ENCODE measurements at places on chromosomes 5 and 9.

- no peak for DNase-seq
These were observed 129.2 kb downstream of the MYO10 start for GRCh38 chr5:16806711-16807546.

- DNase-seq: no peak
These were observed 17.2 kb upstream of the GCNT1 start for GRCh38 chr9:76441551-76442322.

GRCh38 chr5:178740921-178741320 lies 10.5 kb upstream of the ZNF354A start:
- no peak for DNase-seq

DNA sequence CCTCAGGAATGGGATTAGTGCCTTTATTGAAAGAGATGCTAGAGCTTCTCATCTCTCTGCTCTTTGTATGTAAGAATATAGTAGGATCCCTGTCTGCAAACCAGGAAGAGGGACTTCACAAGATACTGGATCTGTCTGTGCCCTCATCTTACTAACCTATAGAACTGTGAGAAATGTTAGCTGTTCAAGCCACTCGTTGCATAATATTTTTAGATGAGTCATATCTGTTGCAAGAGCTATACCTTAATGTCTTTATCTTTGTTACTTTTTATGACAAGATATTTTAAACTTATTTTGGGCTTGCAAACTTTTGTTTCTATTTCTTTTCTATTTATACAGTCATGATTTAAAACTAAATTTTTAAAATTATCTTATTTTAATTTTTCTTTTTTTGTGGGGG lies 1296.8 kb upstream of the CDH6 start:
- no peak for DNase-seq

- DNase-seq: no peak
These were observed 30.9 kb downstream of the GDNF start for GRCh38 chr5:37808945-37809344.

- DNase-seq: no peak
These were observed 250.3 kb downstream of the SLIT3 start for GRCh38 chr5:169050636-169051035.

GRCh38 chr5:170021506-170021905 lies 41.2 kb upstream of the INSYN2B start:
- DNase-seq: no peak
